ENCODE measurements at places on chromosomes 5 and 9. TPM values are rescaled to one million over a fixed set of nuclear protein-coding genes. Genes with fewer than 3 reads are reported as not detected.

The ZNF883 gene
- total RNA-seq = 0.16 TPM

DNA sequence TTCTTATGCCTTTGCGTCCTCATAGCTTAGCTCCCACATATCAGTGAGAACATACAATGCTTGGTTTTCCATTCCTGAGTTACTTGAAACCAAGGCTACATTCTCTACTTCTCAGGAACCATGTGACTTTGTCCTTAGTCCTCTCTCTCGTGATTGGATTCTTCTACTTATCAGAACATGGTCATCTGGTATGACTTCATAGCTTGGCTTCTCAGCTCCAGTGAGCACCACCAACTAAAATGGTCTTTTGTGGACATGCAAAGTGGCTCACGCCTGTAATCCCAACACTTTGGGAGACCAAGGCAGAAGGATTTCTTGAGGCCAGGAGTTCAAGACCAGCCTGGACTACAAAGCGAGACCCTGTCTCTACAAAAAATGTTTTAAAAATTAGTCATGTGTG is 81.2 kb upstream of the NIPBL start:
- no peak for DNase-seq

- no peak for DNase-seq
Observed at GRCh38 chr9:99867968-99868367, 38.5 kb upstream of the STX17 start.

- DNase-seq = no peak
Observed at GRCh38 chr5:143166661-143167420, 236.6 kb downstream of the NR3C1 start.

The OBP2B gene
- not detected for total RNA-seq

GRCh38 chr5:156556666-156557406 is 229.9 kb downstream of the SGCD start:
- DNase-seq = no peak

The DUSP1 gene
- 8.9 TPM for total RNA-seq

DNA sequence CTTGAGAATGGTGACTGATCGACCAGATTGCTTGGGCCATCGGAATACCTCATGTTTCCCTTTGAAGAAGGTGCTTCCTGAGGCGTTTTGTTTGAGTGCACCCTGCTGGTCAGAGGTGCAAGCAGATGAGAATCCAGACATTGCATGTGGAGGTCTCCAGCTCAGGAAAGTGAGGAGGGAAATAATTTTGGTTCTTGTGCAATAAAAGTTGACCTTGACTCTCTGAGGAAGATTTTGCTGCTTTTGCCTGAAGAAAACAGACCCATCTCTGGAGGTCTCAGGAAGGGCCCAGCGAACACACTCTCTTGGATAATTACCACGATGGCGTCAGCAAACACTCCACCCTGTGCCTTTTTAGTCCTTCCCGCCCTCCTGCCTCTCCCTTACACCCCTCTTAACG is 69.7 kb downstream of the GRAMD2B start:
- no peak for DNase-seq

DNA sequence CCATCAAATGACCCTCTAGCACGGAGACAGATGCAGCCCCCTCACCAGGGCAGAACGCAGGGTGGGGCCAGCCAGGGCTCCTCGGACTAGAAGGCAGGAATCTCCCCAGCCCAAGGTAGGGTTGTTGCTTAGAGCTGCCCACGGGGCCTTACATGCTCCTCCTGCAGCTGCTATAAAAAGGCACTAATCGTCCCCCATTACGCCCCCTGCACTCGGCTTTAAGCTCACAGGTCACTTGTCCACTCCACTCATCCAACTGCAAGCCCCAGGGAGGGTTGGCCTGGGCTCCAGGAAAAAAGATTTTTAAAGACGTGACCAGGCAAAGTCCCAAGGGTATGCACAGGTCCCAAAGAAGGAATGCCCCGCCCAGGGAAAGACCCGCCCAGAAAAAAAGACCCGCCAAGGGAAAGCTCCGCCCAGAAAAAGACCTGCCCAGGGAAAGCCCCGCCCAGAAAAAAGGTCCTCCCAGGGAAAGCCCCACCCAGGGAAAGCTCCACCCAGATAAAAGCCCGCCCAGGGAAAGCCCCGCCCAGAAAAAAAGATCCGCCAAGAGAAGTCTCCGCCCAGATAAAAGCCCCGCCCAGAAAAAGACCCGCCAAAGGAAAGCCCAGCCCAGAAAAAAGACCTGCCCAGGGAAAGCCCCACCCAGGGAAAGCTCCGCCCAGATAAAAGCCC is 11.1 kb downstream of the GRIN1 start:
- no peak for DNase-seq

DNA sequence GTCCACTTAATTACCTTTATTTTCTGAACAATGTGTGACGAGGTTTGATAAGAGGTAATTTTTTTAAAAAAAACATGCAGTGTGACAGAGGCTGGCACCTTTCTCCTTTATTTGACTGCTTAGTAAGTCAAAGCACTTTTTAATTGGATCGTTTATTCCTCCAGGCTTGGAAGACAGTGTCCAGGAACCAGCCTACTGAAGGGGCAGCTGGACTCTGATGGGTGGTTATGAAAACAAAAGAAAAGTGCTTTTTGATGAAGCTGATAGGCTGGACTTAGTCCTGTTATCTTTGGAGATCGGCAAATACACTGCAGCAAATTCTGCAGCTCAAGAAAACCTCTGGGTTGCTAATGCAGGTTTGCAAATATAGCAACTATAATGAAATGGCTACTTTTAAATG is 141.7 kb downstream of the DCP2 start:
- no peak for DNase-seq

The NXNL2 gene
- not detected for total RNA-seq

The MLANA gene
- not detected for total RNA-seq

GRCh38 chr9:121692606-121693387 is 41.4 kb downstream of the DAB2IP start:
- no peak for DNase-seq

GRCh38 chr5:142512043-142513042 is 173.5 kb downstream of the FGF1 start:
- DNase-seq = no peak

GRCh38 chr9:126229501-126229900 is 97.1 kb upstream of the MVB12B start:
- DNase-seq = no peak

DNA sequence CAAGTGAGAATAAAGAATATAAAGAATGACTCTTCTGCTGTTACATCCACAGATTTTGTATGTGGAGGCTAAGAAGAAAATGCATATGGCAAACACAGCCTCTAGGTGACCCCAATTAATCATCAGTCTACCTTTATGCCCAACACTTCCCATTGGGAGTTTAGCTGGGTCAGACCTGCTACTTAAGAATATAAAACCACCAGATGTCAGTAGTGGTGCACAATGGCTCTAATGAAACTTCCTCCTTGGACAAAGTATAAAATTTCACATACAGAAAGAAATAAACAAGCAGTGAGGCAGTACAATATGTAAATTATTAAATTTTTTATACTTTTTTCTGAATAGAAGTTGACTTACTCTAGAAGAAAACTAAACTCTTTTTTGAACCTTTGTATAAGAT is 539.9 kb downstream of the BRINP1 start:
- DNase-seq = no peak

The ACSL6 gene
- 34.0 TPM for total RNA-seq

DNA sequence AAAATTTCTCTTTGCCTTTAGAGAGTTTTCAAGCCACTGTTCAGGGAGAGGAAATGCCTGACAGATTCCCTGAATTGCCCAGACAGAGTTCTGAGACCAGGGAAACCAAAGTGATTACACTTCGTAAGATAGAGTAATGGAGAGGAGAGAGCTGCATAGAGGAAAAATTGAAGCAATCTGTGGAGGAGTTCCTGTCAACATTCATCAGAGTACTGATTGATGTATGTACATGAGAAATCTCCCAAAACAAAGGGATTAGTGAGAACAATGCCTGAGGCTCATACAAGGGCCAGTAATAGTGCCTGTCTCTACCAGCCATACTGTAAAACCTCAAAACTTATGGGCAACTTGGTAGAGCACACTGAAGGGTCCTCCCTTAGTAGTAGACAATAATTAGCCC is 79.0 kb upstream of the TRIM32 start:
- no peak for DNase-seq

The BTNL3 gene
- not detected for total RNA-seq

DNA sequence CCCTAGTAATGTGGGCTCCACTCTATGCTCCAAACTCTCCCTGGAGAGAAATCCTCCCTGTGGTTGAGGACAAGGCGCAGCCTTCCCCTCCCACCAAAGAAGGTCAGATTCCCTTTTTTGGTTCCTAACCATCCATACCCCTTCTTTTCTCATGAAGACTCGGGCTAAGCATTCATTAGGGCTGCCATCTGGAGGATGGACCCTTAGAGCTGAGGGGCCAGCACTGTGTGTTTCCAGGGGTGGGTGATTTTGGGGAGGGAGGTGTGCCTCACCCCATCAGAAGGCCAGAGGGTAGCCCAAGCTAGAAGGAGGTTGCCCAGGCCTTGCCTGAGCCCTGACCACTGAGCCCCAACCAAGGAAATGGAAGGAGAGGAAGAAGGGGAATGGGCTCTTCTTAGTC is 36.8 kb downstream of the TGFBI start:
- DNase-seq = no peak

GRCh38 chr5:68290260-68290674 is 74.7 kb downstream of the PIK3R1 start:
- DNase-seq = no peak

The LHX6 gene
- total RNA-seq = not detected

The NSG2 gene
- total RNA-seq = not detected

The HMMR gene
- 40.3 TPM for total RNA-seq

The CLTB gene
- 57.9 TPM for total RNA-seq

GRCh38 chr5:176863041-176863764 is 35.9 kb downstream of the HK3 start:
- no peak for DNase-seq

DNA sequence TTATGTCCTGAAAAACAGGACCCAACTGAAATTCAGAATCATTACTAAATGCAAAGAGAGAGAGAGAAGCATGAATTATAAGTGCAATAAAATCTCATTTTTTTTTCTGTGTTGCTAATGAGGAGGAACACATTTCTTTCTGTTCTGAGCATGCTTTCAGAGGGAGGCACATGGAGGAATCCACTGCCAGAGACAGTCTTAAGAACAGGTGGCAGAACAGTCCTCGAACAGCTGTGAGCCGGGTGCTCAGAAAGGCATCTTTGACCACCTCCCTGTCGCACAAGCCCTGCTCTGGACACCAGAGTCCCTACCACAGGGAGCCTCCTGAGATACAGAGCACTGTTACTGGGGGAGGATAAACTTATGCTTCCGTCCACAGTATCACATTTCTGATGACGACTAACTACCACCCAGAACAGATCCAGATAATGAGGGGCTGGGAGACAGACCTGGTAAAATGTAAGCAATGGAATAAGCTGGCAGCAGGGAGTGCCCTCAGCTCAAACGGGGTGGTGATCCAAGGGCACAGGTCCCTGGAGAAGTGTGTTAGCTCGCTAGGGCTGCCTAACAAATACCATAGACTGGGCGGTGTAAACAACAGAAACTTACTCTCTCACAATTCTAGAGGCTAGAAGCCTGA is 134.0 kb downstream of the SLC1A3 start:
- no peak for DNase-seq

DNA sequence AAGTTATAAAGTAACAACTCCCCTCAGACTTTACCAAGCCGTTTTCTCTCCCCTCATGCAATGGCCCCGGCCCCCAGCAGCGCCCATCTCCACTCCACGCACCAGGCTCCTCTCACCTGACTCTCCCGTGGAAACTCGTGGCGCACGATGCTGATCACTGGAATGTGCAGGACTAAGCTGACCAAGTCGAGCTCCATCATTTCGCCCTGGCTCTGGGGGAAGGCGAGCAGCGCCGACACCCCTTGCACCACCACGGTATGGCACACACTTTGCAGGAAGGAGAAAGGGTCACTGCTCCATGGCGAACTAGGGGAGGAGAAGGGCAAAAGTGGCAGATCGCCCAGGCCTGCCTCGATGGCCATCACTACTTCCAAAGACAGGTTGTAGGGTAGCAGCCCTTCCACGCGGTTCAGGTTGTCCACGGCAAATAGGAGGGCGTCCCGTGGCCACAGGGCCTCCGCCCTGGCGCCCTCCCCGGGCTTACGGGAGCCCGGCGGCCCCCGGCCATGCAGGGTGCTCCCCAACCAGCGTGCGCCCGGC is 1.2 kb downstream of the GRIN3A start:
- no peak for DNase-seq

DNA sequence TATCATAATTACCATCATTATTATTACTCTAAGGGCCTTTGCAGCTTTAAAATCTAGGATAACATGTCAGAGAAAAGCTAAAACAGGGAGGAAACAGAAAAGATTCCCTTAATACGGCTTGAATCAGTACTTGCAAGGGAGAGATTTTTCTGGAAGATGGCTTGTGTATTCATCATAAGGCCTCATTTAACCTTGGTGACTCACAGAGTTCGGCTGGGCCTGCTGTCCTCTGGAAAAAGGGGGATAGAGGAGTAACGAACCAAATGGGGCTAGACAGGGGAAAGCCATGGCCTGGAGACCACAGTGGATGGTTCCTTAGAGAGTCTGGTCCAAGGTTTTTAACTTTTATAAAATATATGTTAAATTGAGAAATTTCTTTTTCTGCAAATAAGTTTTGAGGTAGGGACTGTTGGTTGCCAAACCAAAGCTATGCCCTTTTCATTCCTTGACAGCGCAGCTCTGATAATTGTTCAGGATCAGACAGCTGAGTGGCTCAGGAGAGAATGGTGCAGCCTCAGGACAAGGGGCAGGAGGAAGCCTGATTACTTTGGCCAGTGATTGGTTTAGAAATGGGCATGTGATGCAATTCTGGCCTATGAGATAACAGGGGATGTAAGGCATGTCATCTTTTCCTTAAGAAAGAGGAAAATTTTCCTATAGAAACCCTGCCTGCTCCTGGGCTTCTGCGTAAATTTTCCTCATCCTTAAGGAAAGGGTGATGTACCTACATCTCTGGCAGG is 25.6 kb upstream of the GSN start:
- DNase-seq = no peak

DNA sequence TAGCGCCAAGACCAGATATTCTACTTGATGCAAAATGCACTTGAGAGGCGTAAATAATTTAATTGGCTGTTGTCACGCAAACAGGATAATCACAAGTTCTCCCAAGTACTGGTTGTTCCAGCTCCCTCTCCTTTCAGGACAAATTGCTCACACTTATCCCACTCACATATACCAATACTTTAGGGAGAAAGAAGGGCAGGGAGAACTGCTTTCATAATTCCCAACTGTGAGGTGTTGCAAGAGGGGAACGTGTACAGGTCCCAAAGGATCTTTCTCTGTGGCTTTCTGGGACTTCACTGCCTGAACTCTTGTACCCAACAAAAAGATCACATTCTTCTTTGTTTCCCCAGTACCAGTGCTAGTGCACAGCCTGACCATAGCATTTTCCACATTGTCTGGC is 21.5 kb upstream of the TGFBI start:
- no peak for DNase-seq

The SOWAHA gene
- total RNA-seq = 0.28 TPM

- DNase-seq = no peak
Observed at GRCh38 chr9:129623331-129623730, 2.4 kb upstream of the C9orf50 start.

DNA sequence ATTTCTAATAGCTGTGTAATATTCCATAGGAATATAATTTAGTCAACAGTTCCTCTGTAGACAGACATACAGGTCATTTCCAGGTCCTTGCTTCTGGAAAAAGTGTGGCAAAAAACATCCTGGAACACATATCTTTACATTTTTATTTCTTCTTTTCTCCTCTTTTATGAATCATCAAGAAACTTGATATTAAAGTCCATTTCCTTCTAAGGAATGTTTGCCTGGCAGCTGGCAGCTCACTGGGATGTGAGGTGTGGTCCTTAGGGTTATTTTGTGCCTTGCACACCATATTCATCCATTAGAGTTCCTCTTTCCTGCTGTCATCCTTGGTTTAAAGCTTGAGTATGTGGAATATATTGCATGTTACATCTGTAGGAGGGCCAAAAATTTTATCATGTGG is 122.0 kb downstream of the GALNT10 start:
- DNase-seq = no peak

The EQTN gene
- total RNA-seq = not detected

The SPEF2 gene
- 10.0 TPM for total RNA-seq

The CYSRT1 gene
- 0.50 TPM for total RNA-seq

Measured in activated T-helper 2 cell treated with anti-CD3 and anti-CD28 coated beads, Interferon-gamma antibody, Interleukin-2, Interleukin-4, amounts not matched to agents 10 μg/mL and 5 μg/mL and 100 μg/mL, durations not matched to agents 14 hours and 24 hours and 36 hours (primary cell).